Frontal cortex (tissue), 4 donors: ENCODE measurements at places on chromosomes 12 and 14. TPM values are rescaled to one million over a fixed set of nuclear protein-coding genes. Genes with fewer than 3 reads are reported as not detected.

- DNase-seq = no peak
Observed at GRCh38 chr12:82874945-82875344, 188.2 kb downstream of the TMTC2 start.

DNA sequence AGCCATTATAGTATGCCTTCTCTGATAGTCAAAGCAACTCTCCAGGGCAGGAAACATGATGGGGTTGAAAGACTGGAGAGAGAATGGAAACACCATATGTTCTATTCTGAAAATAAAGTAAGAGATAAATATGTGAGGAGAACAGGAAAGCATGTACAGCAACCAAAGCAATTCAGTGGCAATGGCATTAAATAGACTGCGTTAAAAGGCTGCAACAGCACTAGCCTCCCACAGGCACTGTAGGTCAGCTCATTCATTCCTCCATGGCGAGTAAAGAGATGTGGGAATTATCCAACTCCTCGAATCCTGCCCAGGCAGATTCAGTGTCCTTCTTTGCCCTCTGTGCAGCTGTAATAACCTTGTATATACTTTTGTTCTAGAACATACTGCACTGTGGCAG, 43.8 kb downstream of the ANO6 start:
- DNase-seq = no peak

GRCh38 chr12:79782172-79782900, 91.6 kb upstream of the PAWR start:
- DNase-seq = no peak

- no peak for DNase-seq
Observed at GRCh38 chr14:54787261-54787660, 115.4 kb downstream of the GCH1 start.

DNA sequence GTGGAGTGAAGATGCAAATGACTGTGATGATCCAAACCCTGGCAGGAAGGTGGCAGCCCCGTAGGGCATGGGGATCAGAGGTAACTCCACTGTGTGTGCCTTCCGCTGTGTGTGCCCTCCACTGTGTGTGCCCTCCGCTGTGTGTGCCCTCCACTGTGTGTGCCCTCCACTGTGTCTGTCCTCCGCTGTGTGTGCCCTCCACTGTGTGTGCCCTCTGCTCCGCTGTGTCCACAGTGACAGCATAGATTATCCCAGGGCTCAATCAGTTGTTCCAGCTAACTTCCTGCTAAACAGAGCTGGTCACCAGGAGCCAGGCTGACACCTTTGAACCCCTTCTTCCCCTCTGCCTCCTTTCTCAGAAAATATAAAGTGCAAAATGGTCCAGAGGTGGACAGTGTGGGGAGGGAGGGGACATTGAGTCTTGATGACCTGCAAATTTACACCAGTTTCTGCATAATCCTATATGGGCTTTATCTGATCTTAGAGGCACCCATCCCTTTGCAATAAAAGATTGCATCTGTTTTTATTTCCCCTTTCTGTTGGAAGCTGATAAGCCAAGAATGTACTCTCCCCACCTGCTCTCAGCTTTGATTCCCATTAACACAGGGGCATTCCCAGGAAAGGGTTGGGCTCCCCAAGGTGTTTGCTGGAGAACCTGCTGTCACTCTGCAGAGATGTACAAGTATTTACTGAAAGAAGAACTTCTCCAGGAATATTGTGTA, 21.6 kb upstream of the HNF1A start:
- DNase-seq = no peak

- DNase-seq = no peak
Observed at GRCh38 chr12:34108405-34108803, 86.1 kb downstream of the ALG10 start.

- no peak for DNase-seq
Observed at GRCh38 chr14:34794941-34795340, 80.2 kb downstream of the BAZ1A start.

GRCh38 chr12:67531051-67531450, 117.5 kb upstream of the DYRK2 start:
- no peak for DNase-seq

DNA sequence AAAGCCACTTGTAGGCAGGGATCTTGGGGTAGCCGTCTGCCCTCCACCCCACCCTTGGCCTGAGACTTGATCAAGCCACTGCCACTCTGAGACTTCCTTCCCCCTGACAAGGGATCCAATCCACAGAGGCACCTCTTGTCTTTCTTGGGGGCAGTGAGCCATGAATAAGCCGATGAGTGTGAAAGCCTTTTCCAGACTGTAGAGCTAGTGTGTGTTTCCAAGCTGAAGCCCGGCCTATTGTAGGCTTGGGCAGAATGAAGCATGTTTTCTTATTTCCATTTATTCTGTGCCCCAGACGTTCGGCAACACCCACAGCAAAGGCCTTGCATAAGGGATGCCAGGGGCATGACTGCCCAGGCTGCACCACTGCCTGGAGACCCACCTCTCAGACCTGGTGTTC, 991.6 kb downstream of the BCL11B start:
- DNase-seq = no peak

CBLN3 gene
- not detected for total RNA-seq

PTPRQ gene
- total RNA-seq = 0.82 TPM

SERPINA10 gene
- total RNA-seq = not detected

GPR137C gene
- 25.3 TPM for total RNA-seq
